ENCODE measurements at places on chromosomes 3 and 15. TPM values are rescaled to one million over a fixed set of nuclear protein-coding genes. Genes with fewer than 3 reads are reported as not detected.

DNA sequence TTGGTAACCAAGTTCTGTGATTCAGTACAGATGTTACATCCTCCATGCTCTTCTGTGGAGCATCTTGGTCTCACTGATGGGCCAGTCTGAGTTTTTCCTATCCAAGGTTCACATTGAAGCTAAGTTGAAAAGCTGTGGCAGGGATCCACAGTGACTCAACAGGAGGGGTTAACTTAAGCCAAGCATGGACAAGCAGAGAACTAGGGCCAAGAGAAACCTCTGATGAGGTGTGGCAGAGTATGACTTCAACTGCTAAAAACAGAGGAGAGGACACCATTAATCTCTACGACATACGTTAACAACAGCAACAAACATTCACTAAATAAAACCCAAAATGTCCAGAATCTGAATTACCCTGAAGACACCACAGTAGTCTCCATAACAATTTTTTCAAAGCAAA, 268.1 kb upstream of the UBE2E2 start:
- no peaks in the 10 kb centered on the region for H3K27me3 ChIP-seq
- no peaks in the 10 kb centered on the region for H3K36me3 ChIP-seq
- no peak overlapping the region for H3K4me3 ChIP-seq
- no peak for DNase-seq
- no peaks in the 10 kb centered on the region for H3K4me1 ChIP-seq

GRCh38 chr3:179801263-179801662, 148.4 kb downstream of the USP13 start:
- DNase-seq, result no peak
- no peaks in the 10 kb centered on the region for H3K4me1 ChIP-seq
- H3K27ac ChIP-seq, result no peak overlapping the region
- H3K4me3 ChIP-seq, result no peak overlapping the region
- H3K36me3 ChIP-seq, result no peaks in the 10 kb centered on the region

- no peak overlapping the region for H3K4me3 ChIP-seq
- no peak overlapping the region for H3K27ac ChIP-seq
- no peaks in the 10 kb centered on the region for H3K4me1 ChIP-seq
- H3K27me3 ChIP-seq, result no peaks in the 10 kb centered on the region
- no peak for DNase-seq
Observed at GRCh38 chr3:54366839-54367238, 244.5 kb downstream of the CACNA2D3 start.

The A4GNT gene
- not detected for total RNA-seq

- H3K27ac ChIP-seq, result no peak overlapping the region
- H3K4me1 ChIP-seq, result no peaks in the 10 kb centered on the region
- H3K27me3 ChIP-seq, result no peaks in the 10 kb centered on the region
- DNase-seq, result no peak
- no peaks in the 10 kb centered on the region for H3K36me3 ChIP-seq
Observed at GRCh38 chr3:166291186-166291955, 454.1 kb upstream of the BCHE start.

DNA sequence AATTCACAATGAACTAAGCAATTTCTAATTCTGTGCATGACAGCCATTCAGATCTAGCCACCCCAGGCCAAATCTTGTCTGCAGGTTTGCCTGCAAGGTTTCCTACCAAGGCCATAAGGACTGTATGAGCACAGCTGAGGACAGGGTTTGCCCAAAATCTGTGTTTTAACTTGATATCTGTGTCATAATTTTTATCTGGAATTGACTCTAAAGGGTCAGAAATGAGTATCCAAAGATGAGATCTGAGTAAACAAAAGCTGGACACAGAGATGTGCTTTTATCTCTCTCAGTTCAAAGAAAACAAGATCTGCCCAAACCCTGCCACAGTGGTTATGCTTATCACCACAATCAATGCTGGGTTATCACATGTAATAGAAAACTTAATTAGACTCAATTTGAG, 154.6 kb upstream of the COL8A1 start:
- no peak for DNase-seq
- peaks cover 2% of the 10 kb centered on the region for H3K36me3 ChIP-seq
- no peaks in the 10 kb centered on the region for H3K4me1 ChIP-seq
- H3K27me3 ChIP-seq, result no peaks in the 10 kb centered on the region
- H3K4me3 ChIP-seq, result no peak overlapping the region
- H3K27ac ChIP-seq, result no peak overlapping the region

Measured in activated T-cell treated with anti-CD3 and anti-CD28 coated beads, Interleukin-2, amount 50 U/mL, for 72 hours (primary cell).